ENCODE measurements at places on chromosomes 16 and 17. TPM values are rescaled to one million over a fixed set of nuclear protein-coding genes. Genes with fewer than 3 reads are reported as not detected.

The ZFHX3 gene
- 25.0 TPM for total RNA-seq

GRCh38 chr17:68840073-68840472, 115.1 kb downstream of the ABCA8 start:
- DNase-seq: no peak

DNA sequence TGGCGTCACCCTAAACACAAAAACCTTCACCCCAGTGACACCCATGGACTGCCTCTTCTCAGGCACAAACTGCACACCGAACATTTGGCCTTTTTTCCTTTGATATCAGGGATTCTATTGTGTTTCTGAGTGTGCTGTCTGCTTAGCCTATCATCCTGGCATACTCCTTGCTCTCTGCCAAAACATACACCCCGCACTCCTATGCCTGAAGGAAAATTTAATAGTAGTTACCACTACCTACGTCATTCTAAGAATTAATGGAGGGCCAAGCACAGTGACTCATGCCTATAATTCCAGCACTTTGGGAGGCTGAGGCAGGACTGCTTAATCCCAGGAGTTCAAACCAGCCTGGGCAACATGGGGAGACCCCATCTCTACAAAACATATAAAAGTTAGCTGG, 19.9 kb upstream of the SLFN13 start:
- no peak for DNase-seq

DNA sequence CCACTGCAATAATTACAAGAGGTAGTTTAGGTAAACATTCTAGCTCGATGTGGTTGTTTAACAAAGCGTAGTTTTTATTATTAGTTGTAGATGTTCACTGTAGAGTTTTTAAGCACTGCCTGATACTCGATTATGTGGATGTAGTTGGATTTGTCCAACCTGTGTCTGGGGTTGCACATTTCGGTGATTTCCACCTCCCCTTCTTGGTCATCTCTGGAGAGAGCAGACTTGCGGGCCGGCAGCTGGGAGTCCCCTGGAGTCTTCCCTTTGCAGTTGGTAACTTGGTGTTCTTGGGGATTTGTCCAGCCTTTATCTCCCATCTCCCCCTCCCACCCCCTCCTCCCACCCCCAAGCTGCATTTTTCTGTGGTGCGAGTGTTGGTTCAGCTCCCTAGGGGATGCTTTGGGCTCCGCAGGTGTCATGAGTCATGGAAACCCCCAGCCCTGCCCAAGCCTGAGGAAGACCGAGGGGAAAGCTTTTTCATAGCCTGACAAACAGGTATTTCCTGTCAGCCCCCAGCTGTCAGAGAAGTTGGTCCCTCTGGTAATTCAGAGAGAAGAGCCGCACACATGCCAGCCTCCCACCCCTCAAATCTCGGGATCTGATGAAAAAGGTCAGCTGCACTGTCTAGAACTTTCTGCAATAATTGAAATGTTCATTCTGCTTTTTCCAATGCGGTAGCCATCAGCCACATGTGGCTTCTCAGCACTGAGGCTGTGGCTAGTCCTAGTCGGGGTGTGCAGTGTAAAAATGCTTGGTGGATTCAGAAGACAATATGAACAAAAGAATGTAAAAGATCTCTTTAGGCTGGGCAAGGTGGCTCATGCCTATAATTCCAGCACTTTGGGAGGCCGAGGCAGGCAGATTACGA, 50.3 kb downstream of the KSR1 start:
- DNase-seq: no peak

The CD300E gene
- total RNA-seq: 3.4 TPM

DNA sequence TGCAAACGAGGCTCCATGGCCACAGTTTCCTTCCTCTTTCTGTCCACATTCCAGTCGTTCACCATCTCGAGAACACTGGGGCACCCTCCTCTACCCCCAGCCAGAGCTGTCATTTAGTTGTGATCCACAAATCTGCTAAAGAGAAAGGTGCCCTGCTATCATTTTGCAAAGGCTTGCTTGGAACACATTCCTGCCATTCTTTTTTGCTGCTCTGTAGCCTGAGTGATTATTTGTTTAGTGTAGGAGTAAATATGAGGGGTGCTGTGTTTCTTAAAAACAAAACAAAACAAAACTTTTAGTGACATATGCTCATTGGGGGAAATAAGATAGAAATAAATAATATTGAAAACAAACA, 166.7 kb downstream of the PRKCA start:
- no peak for DNase-seq

- no peak for DNase-seq
Observed at GRCh38 chr17:65527857-65528591, 33.4 kb downstream of the AXIN2 start.

- no peak for DNase-seq
Observed at GRCh38 chr16:49526860-49527365, 153.3 kb downstream of the C16orf78 start.

DNA sequence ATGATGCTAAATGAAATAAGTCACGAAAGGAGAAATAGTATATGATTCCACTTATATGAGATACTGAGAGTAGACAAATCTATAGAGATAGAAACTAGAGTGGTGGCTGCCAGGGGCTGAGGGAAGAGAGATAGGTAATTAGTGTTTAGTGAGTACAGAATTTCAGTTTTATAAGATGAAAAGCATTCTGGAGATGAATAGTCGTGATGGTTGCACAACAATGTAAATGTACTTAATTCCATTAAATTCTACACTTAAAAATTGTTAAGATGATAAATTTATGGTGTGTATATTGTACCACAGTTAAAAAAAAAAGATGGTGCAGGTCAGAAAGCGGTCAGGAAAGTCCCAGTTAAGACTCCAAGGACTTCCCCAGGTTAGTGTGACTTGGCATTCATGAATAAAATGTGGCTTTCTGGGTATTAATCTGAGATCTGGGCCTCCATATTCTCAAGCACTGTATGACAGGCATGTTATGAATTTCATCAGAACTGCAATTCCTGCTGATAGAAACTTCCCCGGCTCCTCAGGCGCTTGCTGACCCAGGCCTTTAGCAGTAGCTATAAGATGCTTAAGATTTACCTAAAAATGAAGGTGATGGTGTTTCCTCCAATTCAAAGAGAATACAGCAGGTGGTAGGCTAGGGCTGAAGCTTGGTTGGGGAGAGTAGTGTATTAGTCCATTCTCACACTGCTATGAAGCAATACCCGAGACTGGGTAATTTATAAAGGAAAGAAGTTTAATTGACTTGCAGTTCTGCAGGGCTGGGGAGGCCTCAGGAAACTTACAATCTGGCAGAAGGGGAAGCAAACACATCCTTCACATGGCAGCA, 115.3 kb upstream of the SOX9 start:
- DNase-seq: no peak

The SLFN11 gene
- total RNA-seq: 66.0 TPM

The VTN gene
- 0.40 TPM for total RNA-seq

- DNase-seq: no peak
Observed at GRCh38 chr17:39597372-39598046, 10.2 kb downstream of the NEUROD2 start.

DNA sequence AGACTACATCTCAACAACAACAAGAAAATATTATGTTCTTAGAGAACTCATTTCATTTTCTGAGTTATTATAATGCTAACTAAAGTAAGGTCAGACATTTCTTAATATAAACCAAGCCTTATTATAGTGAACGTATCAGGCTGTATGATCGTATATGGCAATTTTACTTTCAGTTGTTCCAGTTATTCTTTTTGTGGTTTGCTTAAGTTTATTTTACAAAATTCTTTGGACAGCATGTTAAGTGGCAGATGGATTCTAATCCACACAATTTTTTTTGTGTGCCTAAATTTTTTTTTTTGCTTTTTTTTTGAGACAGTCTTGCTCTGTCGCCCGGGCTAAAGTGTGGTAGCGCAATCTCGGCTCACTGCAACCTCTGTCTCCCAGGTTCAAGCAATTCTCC, 59.0 kb downstream of the VMP1 start:
- no peak for DNase-seq

The TNP2 gene
- not detected for total RNA-seq

The PIRT gene
- total RNA-seq: 0.26 TPM

GRCh38 chr17:39115135-39115534, 36.3 kb downstream of the PLXDC1 start:
- DNase-seq: no peak

GRCh38 chr16:1990351-1991134, 773 bp downstream of the SYNGR3 start:
- DNase-seq: no peak

GRCh38 chr16:87201052-87201451, 116.1 kb downstream of the C16orf95 start:
- DNase-seq: no peak

The HSPB9 gene
- total RNA-seq: not detected

DNA sequence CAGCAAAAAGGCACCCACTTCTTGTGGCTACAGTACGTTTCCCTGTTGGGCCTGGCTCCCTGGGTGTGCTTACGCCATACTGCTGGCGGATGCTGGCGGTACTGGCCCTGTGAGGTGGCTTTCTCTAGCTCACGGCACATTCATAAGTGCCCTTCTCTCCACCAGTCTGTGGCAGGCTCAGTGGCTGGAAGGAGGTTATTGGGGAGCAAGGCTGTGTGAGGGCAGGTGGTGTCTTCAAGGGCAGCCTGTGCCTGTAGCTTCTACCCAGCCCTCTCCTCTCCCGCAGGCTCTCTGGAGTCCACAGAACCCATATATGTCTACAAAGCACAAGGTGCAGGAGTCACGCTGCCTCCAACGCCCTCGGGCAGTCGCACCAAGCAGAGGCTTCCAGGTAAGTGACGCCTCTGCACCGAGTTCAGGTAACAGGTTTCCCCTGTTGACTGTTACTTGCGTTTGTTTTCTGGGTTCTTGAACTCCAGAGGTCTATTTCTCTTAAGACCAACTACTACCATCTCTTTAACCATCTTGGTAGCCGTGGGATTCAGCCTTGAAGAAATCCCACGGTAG, 20.6 kb downstream of the NTAN1 start:
- DNase-seq: no peak

- DNase-seq: no peak
Observed at GRCh38 chr17:76872221-76872873, 4.1 kb downstream of the MGAT5B start.

DNA sequence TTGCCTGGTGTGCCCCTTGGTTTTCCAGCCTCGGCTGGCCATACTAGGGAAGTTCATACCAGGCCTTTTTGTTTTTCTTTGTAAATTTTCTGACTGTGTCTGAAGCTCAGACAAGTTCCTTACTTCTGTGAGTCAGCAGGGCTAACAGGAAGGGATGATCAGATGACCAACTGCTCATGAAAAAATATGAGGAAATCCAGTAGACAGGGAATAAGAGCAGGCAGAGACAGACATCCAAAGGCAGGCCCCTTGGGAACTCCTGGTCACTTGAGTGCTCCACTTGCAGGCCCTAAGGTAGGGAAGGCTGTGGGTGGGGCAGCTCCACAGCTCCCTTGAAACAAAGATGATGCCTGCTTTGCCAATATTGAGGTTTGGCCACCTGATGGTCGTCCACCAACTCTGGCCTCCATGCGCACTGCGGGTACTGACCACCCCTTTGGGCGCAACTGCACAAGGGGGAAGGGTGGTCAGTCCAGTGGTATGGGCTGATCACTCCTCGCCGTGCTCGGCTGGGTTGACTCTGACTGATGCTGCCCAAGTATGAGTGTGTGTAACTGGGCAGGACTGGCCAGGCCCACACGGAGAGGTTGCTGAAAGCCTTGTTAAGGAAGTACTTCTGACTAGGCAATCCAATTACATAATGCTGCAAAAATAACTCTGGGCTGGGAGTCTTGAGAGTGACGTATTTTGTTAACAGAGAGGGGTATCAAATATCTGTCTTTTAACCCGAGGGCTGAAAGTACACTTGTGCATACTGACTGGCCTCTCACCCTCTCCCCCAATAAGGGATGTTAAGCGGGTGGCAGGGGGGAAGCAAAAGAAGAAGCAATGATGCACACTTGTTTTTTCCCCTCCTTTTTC, 20.8 kb upstream of the ZFHX3 start:
- DNase-seq: peak; percentile 82

The HBA1 gene
- total RNA-seq: 627 TPM

- no peak for DNase-seq
Observed at GRCh38 chr16:8877894-8878522, 4.1 kb upstream of the LITAFD start.

The NLK gene
- 27.0 TPM for total RNA-seq

The DRC7 gene
- 10.9 TPM for total RNA-seq

The EPX gene
- total RNA-seq: not detected

The ZP2 gene
- 0.17 TPM for total RNA-seq

- DNase-seq: peak; percentile 89
Observed at GRCh38 chr17:82963104-82963950, 116.1 kb upstream of the METRNL start.

The FMNL1 gene
- total RNA-seq: 25.0 TPM

- DNase-seq: no peak
Observed at GRCh38 chr16:88010343-88010967, 59.2 kb downstream of the BANP start.

DNA sequence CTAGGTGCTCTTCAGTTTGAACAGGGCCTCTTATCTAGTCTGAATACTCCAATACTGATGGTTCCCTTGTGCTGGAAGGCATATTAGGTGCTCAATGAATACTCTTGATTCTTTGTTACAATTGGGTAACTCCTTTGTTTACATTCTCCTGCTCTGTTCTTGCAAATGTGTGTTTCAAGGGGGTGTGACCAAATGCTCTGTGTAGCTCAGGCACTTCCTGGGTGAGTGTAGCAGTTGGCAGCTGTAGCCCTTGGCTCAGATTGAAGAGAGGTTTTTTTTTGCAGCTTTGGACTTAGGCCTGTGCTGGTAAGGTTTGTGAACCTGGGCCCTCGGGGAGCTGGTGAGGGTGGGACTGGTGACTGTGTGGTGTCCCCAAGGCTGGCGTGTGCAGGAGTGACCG, 20.2 kb downstream of the TBCD start:
- DNase-seq: no peak

The CORO1A gene
- total RNA-seq: 47.7 TPM

The CPNE7 gene
- total RNA-seq: 2.2 TPM

DNA sequence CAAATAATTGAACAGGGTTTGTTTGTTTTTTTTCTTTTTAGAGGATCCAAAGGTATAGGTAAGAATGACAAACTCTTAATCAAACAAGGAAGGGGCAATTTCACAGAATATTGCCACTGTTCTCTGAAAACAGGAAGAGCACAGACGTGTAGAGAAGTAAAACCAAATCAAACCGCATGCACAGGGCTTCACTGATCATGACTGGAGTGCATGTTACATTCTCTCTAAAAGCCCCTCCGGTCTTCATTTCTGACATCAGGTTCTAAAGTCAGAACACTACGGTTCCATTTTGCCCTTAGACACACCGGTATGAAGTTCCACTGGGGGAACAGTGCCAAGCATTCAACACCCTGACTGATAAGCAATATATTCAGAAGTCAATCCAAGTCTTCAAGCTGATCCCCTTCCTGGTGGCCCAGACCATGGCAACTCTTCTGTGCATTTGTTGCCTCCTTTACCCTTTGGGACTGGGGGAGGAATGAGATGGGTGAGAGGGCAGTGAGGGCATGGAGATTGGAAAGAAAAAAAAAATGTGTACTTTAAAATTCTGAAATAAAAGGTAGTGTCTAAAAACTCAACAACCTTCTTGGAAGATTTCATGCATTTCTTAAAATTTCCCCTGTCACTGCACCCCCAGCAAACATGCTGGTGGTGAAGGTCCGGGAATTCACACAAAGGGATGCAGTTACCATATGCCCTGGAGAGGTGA, 1.4 kb downstream of the MMD start:
- DNase-seq: no peak

The C17orf67 gene
- 1.6 TPM for total RNA-seq

Measured in lung (tissue), 17 donors.